ENCODE measurements at places on chromosomes 12 and 14. TPM values are rescaled to one million over a fixed set of nuclear protein-coding genes. Genes with fewer than 3 reads are reported as not detected.

Gene OR4N5
- not detected for total RNA-seq

Gene ZC2HC1C
- total RNA-seq, result 1.7 TPM

Gene C12orf57
- total RNA-seq, result 185 TPM

Gene GALNT9
- total RNA-seq, result 2.0 TPM

Gene GPR33
- not detected for total RNA-seq

Gene KRT4
- total RNA-seq, result not detected

Gene PTGDR
- 0.21 TPM for total RNA-seq

Gene CAMKK2
- total RNA-seq, result 30.6 TPM

Gene KLHL33
- not detected for total RNA-seq

- H3K36me3 ChIP-seq, result no peaks in the 10 kb centered on the region
- H3K4me3 ChIP-seq, result no peak overlapping the region
- no peak overlapping the region for H3K27ac ChIP-seq
- DNase-seq, result no peak
- no peaks in the 10 kb centered on the region for H3K27me3 ChIP-seq
Observed at GRCh38 chr12:59452259-59452658, 143.6 kb upstream of the SLC16A7 start.

DNA sequence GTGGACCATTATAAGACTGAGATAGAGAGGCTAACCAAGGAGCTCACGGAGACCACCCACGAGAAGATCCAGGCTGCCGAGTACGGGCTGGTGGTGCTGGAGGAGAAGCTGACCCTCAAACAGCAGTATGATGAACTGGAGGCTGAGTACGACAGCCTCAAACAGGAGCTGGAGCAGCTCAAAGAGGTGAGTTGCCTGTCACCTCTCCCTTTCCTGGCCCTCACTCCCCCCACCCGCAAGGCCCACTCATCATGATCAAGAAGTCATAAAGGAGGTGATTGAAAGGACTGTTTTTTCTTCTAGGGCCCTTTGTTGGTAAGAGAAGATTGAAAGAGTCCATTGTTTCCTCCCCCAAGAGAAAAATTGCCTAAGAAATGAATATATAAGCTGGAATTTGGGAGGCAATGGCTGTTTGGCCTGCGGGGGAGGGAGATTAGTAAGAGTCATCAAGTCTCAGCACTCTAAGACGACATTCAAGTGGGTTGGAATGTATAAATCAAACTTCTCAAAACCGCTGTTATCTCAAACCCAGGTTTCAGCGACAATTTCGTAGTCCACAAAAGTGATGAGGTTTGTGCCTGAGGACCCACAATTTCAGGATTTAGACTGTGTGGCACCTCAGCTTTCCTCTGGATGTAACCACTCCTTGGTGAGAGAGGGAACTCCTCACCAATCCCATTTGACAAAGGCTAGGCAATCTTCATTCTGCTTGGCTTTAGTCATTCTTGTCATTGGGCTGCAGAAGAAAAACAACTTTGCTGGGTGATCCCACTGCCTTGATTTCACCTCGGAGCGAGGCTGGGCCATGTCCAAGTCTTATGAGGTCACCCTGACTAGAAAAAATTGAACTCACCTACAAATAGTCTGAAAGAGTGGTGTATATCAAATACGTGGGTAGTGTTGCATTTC lies 966 bp downstream of the BICD1 start:
- DNase-seq, result no peak
- H3K27me3 ChIP-seq, result no peaks in the 10 kb centered on the region
- peaks cover 3% of the 10 kb centered on the region for H3K36me3 ChIP-seq
- peak overlapping the region; percentile 76 for H3K27ac ChIP-seq
- peak overlapping the region; percentile 97 for H3K4me3 ChIP-seq

DNA sequence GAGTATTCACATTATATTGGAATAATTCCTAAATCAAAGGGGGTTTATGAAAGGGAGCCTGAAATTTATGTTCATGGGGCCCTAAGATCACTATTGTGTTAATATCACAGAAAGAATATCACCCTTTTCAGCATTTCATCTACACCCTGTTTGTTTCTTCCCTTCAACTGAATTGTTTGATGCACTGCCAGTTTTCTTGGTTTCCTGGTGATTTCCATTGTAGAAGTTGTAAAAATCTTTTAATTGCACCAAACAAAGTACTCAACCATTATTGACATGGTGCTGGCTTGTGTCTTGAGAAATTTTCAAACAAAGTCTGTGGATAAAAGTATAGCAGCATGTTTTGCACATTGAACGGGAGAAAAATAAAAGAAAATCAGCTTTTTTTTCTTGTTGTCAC lies 154.8 kb upstream of the PRKD1 start:
- H3K36me3 ChIP-seq, result no peaks in the 10 kb centered on the region
- H3K27me3 ChIP-seq, result no peaks in the 10 kb centered on the region
- no peak for DNase-seq
- H3K4me3 ChIP-seq, result no peak overlapping the region
- H3K27ac ChIP-seq, result no peak overlapping the region

DNA sequence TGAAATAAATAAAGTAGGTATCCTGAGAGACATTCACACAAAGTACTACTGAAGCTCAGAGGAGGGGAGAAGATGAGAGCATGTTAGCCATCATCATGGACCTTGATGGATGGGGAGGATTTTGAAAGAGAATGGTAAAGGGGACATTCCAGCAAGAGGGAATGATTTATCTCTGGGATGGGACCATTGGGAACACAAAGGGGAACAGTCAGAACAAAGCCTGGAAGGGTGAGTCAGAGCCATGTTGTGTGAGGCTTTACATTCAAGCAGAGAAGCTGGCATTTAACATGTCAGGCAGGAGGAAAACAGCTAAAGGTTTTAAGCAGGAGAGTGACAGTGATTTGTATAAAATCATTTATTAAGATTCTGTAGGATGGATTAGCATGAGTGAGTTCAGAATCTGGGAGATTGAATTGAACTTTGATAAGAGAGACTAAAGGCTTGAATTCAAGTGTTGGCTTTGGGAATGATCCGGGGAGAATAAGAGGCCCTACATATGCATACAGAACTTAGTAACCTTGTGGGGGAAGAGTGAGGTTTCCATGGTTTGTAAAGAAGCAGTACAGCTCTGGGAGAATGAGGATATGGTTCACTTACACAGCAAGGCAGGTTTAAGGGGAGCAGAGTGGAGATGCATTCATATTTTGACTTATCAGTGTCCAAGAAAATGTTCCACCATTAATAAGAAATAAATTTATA lies 174.4 kb downstream of the SYT10 start:
- no peaks in the 10 kb centered on the region for H3K36me3 ChIP-seq
- no peak for DNase-seq
- no peak overlapping the region for H3K4me3 ChIP-seq
- H3K4me1 ChIP-seq, result no peaks in the 10 kb centered on the region
- H3K27me3 ChIP-seq, result no peaks in the 10 kb centered on the region

DNA sequence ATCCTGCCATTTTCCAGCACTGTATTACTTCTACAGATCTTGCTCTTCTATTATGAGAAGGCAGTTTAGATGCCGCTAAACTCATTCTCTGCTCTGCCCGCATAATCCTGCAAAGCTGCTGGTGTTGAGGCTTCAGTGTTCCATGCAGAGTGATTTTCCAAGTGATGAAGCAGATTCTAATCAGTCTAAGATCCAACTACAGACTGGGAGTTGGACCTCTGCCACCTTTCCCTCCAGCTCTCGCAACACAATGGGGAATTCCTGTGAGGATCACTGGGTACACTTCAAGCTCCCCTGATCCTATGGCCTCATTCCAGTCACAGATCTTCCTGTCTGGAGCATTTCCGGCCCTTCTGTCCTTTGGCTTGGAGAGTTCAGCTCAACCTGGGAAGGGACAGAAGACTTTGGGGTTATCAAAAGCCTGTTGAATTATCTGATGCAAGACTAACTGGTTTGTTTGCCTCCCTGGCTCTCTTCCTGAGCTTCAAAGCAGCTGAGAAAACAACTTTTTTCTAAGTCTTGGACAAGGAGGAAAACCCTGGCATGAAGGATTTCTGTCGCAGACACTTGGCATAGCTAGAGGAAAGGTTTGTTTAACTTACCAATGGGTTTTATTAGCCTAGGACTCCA lies 333.9 kb downstream of the ZFP36L1 start:
- no peaks in the 10 kb centered on the region for H3K36me3 ChIP-seq
- H3K27ac ChIP-seq, result no peak overlapping the region
- H3K4me1 ChIP-seq, result peaks cover 3% of the 10 kb centered on the region
- no peak for DNase-seq

DNA sequence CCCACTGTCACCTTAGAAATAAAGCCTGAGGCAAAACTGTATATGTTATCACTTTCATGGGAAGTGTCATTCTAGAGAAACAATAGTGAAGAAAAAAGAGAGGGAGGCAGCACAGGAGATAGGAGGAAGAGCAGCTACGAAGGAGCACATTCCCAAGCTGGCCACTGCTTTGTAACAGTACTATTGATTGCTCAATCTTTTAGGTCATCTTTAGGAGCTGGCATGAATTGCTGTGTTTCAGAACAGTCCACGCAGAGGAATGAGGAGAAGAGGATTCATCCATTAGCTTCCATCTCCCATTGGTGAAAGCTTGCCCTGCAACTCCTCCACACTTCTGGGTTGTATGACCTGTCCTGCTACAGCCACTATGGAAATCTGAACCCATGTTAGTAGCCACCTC lies 372.5 kb upstream of the DDHD1 start:
- H3K27ac ChIP-seq, result no peak overlapping the region
- H3K36me3 ChIP-seq, result no peaks in the 10 kb centered on the region
- no peaks in the 10 kb centered on the region for H3K27me3 ChIP-seq
- no peak overlapping the region for H3K4me3 ChIP-seq
- DNase-seq, result no peak

DNA sequence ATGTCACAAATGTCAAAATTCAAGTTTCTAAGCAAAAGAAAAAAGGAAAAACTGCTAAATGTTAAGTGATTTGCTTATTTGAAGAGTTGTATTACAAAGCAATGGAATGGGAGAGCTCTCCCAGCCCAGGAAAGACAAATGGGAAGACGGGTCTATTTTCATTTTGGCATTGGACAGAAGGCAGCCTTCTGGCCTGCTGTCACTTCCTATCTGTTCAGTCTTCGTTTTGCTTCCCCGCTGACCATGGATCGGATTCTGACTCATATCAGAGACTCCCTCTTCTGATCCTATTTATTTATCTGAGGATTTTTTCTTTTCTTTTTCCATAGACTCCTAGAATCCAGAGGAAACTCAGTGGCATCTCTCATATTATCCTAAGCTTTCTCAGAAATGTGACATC lies 634.9 kb downstream of the DIO2 start:
- peaks cover 2% of the 10 kb centered on the region for H3K4me1 ChIP-seq
- no peak overlapping the region for H3K27ac ChIP-seq
- H3K36me3 ChIP-seq, result no peaks in the 10 kb centered on the region

- H3K27ac ChIP-seq, result no peak overlapping the region
- H3K4me1 ChIP-seq, result no peaks in the 10 kb centered on the region
- no peaks in the 10 kb centered on the region for H3K27me3 ChIP-seq
- H3K4me3 ChIP-seq, result no peak overlapping the region
Observed at GRCh38 chr14:90109858-90110257, 48.1 kb downstream of the KCNK13 start.

DNA sequence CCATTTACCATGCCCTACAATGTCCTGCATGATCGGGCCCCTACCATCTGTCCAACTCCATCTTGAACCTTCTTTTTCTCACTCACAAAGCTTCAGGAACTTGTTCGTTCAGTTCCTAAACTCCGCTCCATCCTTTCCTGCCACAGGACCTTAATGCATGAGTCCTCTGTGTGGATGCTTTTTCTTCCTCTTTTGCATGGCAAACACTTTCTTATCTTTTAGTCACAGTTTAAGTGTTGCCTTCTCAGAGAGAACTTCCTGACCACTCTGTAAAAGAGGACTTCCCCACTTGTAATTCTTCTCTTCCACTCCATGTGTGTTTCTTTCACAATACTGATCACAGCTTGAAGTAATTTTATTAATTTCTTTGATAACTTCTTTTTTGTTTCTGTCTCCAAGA lies 54.4 kb upstream of the ETV6 start:
- no peaks in the 10 kb centered on the region for H3K27me3 ChIP-seq
- no peaks in the 10 kb centered on the region for H3K36me3 ChIP-seq
- H3K4me1 ChIP-seq, result no peaks in the 10 kb centered on the region
- DNase-seq, result no peak
- no peak overlapping the region for H3K27ac ChIP-seq

DNA sequence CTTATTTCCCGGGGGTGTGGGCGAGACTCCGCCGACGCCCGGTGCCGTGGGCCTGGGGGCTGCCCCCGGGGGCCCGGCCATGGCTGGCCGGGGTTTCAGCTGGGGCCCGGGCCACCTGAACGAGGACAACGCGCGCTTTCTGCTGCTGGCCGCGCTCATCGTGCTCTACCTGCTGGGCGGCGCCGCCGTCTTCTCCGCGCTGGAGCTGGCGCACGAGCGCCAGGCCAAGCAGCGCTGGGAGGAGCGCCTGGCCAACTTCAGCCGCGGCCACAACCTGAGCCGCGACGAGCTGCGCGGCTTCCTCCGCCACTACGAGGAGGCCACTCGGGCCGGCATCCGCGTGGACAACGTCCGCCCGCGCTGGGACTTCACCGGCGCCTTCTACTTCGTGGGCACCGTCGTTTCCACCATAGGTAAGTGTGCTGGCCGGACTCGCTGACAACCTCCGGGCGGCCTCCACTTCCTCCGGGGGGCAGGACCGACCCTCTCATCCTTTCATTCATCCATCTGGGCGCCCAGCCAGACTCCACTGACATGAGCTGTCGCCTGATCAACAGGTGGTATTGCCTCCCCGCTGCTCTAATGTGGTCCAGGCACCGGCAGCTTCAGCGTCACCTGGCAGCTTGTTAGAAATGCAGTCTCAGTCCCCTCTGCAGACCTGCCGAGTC lies 467 bp downstream of the KCNK13 start:
- H3K27ac ChIP-seq, result no peak overlapping the region
- peaks cover 7% of the 10 kb centered on the region for H3K4me1 ChIP-seq
- no peak for DNase-seq
- H3K4me3 ChIP-seq, result peak overlapping the region; percentile 52
- peaks cover 50% of the 10 kb centered on the region for H3K27me3 ChIP-seq
- no peaks in the 10 kb centered on the region for H3K36me3 ChIP-seq

DNA sequence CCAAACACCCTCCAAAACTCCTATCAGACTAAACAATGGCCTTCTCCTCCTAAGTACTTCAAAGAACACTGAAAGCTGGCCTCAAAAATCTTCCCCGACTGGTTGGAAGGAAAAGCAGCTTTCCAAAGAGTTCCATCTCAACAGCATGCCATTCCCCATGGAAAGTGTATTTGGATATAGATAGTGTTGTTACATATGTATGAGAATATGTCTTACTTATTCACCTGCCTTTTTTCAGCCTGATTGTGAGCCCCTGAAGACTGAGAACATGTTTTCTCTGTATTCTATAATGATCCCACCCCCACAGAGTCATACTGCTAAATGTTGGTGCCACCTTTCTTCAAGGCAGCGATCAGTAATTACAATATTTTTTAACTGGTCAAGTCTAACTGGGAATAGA lies 185.4 kb upstream of the G2E3 start:
- no peak overlapping the region for H3K4me3 ChIP-seq
- no peaks in the 10 kb centered on the region for H3K27me3 ChIP-seq
- H3K36me3 ChIP-seq, result no peaks in the 10 kb centered on the region
- no peak for DNase-seq

- H3K36me3 ChIP-seq, result no peaks in the 10 kb centered on the region
- H3K27me3 ChIP-seq, result no peaks in the 10 kb centered on the region
- no peak overlapping the region for H3K4me3 ChIP-seq
- no peak for DNase-seq
Observed at GRCh38 chr12:79227091-79227490, 362.5 kb downstream of the SYT1 start.

- peaks cover 12% of the 10 kb centered on the region for H3K36me3 ChIP-seq
- no peak within 1 kb of the TSS for H3K27ac ChIP-seq
- H3K27me3 ChIP-seq, result no peaks in the 10 kb centered on the region
Observed at GRCh38 chr12:50103767-50104321, at the start of gene GPD1. TSS of gene GPD1 (plus strand) at chr12:50104008. CDS start at chr12:50104051, 43 bp downstream.

GRCh38 chr12:109998904-109999648 lies at the start of gene ANKRD13A:
TSS of gene ANKRD13A (plus strand) at chr12:109999430. CDS start at chr12:109999689, 259 bp downstream.
- peaks cover 4% of the 10 kb centered on the region for H3K4me1 ChIP-seq
- peak; percentile 91 for DNase-seq
- H3K27ac ChIP-seq, result peak within 1 kb of the TSS; percentile 98
- peak within 1 kb of the TSS; percentile 74 for H3K4me3 ChIP-seq
- peaks cover 9% of the 10 kb centered on the region for H3K27me3 ChIP-seq

Data from H1 (cell line).